ENCODE measurements at places on chromosomes 1 and 21. TPM values are rescaled to one million over a fixed set of nuclear protein-coding genes. Genes with fewer than 3 reads are reported as not detected.

Gene GIPC2
- 0.09 TPM for total RNA-seq

Gene ADGRB2
- 1.2 TPM for total RNA-seq

Gene ARMH1
- total RNA-seq: 75.1 TPM

Gene CELA2B
- total RNA-seq: not detected

- H3K36me3 ChIP-seq: peaks cover 18% of the 10 kb centered on the region
- no peaks in the 10 kb centered on the region for H3K27me3 ChIP-seq
- H3K4me3 ChIP-seq: no peak overlapping the region
- DNase-seq: no peak
- no peak overlapping the region for H3K27ac ChIP-seq
Measured at GRCh38 chr1:111467865-111468716, 5.7 kb upstream of the C1orf162 start.

- no peak overlapping the region for H3K27ac ChIP-seq
- no peaks in the 10 kb centered on the region for H3K36me3 ChIP-seq
- peak; percentile 7 for DNase-seq
- H3K4me3 ChIP-seq: no peak overlapping the region
Measured at GRCh38 chr1:63063367-63063766, 259.0 kb upstream of the FOXD3 start.

- peaks cover 16% of the 10 kb centered on the region for H3K4me1 ChIP-seq
- H3K4me3 ChIP-seq: no peak overlapping the region
- no peaks in the 10 kb centered on the region for H3K27me3 ChIP-seq
- H3K36me3 ChIP-seq: peaks cover 12% of the 10 kb centered on the region
- no peak overlapping the region for H3K27ac ChIP-seq
Measured at GRCh38 chr1:111720274-111720976, 18.8 kb downstream of the INKA2 start.

DNA sequence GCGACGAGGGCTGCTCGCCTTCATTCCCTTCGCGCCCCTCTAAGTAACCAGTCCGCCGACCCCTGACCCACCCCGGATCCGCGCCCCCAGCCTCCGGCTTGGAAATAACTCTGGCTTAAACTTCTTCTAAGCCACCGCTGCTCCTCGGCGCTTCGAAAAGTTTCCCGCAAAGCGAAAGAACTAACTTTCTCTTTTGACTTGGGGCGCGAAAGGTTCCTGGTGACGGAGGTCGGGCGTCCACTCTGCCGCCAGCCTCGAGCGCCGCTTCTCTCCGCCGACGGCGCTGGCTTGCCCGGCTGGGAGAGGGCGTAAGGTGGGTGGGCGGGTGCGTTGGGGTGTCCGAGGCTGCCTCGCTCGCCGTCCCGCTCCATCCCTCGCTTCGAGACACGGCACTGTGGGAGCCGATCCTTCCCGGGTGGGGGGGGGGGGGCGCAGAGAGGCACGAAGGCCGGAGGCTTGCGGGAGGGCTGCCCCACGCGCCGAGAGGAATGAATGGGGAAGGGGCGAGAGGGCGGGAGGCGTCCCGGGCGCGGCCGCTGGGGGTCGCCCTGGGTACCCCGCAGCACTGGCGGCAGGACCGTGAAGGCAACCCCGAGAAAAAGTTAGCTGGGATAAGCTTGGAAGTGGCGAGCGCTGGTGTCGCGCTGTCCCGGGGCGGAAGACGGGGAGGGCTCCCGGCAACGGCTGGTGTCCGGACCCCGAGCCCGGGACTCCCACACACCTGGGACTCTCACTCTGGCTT is 569 bp downstream of the ATF3 start:
- peaks cover 37% of the 10 kb centered on the region for H3K36me3 ChIP-seq
- H3K27ac ChIP-seq: peak overlapping the region; percentile 96
- H3K4me1 ChIP-seq: peaks cover 64% of the 10 kb centered on the region
- peak; percentile 70 for DNase-seq

GRCh38 chr1:170929412-170929834 is 5.9 kb upstream of the MROH9 start:
- H3K27me3 ChIP-seq: peaks cover 4% of the 10 kb centered on the region
- no peak overlapping the region for H3K4me3 ChIP-seq
- no peak overlapping the region for H3K27ac ChIP-seq
- no peak for DNase-seq
- no peaks in the 10 kb centered on the region for H3K4me1 ChIP-seq

DNA sequence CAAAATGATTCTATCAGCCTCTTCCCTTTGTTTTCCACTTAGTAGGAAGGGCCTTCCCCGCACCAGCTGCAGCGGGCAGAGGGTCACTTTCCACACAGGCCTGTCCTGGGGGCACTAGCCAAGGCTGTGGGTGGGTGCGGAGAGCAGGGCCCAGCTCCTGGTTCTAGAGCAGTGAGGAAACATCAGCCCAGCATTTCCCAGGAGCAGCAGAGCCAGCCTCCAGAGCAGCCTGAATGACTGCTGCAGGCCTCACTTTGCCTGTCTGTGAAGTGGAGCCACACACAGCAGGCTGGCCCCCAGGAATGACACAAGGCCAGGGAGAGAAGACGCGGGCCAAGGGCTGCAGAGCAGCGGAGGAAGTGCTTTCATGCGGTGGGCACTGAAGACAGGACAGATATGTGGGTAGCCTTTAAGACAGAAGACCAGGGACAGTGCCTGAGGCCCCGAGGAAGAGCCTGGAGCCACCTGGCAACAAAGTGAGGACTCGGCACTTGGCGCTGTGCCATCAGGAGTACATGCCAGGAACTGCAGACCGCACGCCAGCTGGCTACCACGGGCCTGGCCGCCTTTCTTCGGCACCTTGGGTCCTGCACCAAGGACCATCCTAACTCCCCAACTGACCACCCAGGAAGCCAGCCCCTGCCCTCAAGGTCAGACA is 42.0 kb downstream of the ACOT7 start:
- H3K4me3 ChIP-seq: no peak overlapping the region
- peaks cover 4% of the 10 kb centered on the region for H3K36me3 ChIP-seq
- peaks cover 18% of the 10 kb centered on the region for H3K4me1 ChIP-seq
- no peaks in the 10 kb centered on the region for H3K27me3 ChIP-seq

GRCh38 chr1:32216566-32216965 is 5.6 kb downstream of the TMEM234 start:
- DNase-seq: no peak
- no peaks in the 10 kb centered on the region for H3K36me3 ChIP-seq
- H3K4me1 ChIP-seq: peaks cover 22% of the 10 kb centered on the region
- H3K27ac ChIP-seq: no peak overlapping the region

GRCh38 chr1:2468041-2468472 is 8.0 kb upstream of the PLCH2 start:
- DNase-seq: peak; percentile 57
- no peak overlapping the region for H3K4me3 ChIP-seq

DNA sequence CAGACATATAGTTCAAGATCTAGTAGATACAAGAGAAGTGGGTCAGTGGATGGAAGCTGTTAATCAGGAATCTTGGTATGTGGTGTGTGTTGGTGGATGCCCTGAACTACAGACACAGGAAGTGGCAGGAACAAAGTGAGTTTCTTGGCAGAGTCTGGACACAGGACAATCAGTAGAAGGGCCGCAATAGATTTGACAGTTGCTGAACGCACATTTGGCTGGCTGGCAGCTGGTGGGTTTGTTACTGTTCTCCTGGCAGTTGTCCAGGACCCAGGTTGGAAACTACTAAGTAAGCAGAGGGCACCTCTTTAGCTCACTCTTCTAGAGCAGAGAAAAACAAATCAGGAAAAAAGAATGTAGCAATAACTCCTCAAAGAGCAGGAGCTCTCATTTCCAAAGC is 13.2 kb downstream of the KRTAP26-1 start:
- no peak overlapping the region for H3K4me3 ChIP-seq
- H3K36me3 ChIP-seq: no peaks in the 10 kb centered on the region
- DNase-seq: no peak
- no peak overlapping the region for H3K27ac ChIP-seq

GRCh38 chr1:241586905-241587512 is 53.2 kb downstream of the CHML start:
- no peak overlapping the region for H3K27ac ChIP-seq
- no peak for DNase-seq
- no peaks in the 10 kb centered on the region for H3K36me3 ChIP-seq
- H3K27me3 ChIP-seq: peaks cover 4% of the 10 kb centered on the region
- no peak overlapping the region for H3K4me3 ChIP-seq
- peaks cover 15% of the 10 kb centered on the region for H3K4me1 ChIP-seq

GRCh38 chr21:25867061-25867460 is 132.3 kb downstream of the GABPA start:
- H3K27ac ChIP-seq: no peak overlapping the region
- H3K27me3 ChIP-seq: no peaks in the 10 kb centered on the region
- H3K4me3 ChIP-seq: no peak overlapping the region
- H3K4me1 ChIP-seq: no peaks in the 10 kb centered on the region
- no peaks in the 10 kb centered on the region for H3K36me3 ChIP-seq

- no peaks in the 10 kb centered on the region for H3K27me3 ChIP-seq
- H3K36me3 ChIP-seq: no peaks in the 10 kb centered on the region
- no peak overlapping the region for H3K4me3 ChIP-seq
- no peaks in the 10 kb centered on the region for H3K4me1 ChIP-seq
Measured at GRCh38 chr1:99469550-99469971, 176.4 kb upstream of the PALMD start.

- no peak overlapping the region for H3K4me3 ChIP-seq
- no peaks in the 10 kb centered on the region for H3K36me3 ChIP-seq
- peaks cover 11% of the 10 kb centered on the region for H3K27me3 ChIP-seq
- no peaks in the 10 kb centered on the region for H3K4me1 ChIP-seq
Measured at GRCh38 chr1:170856455-170856854, 78.9 kb upstream of the MROH9 start.
